ENCODE measurements at places on chromosomes 12 and 14.

- no peak for DNase-seq
These were observed 61.3 kb upstream of the RESF1 start for GRCh38 chr12:31897781-31898503.

GRCh38 chr12:5889381-5890047, 55.5 kb downstream of the ANO2 start:
- no peak for DNase-seq

- DNase-seq: no peak
These were observed 34.9 kb downstream of the GPHB5 start for GRCh38 chr14:63283884-63284248.

DNA sequence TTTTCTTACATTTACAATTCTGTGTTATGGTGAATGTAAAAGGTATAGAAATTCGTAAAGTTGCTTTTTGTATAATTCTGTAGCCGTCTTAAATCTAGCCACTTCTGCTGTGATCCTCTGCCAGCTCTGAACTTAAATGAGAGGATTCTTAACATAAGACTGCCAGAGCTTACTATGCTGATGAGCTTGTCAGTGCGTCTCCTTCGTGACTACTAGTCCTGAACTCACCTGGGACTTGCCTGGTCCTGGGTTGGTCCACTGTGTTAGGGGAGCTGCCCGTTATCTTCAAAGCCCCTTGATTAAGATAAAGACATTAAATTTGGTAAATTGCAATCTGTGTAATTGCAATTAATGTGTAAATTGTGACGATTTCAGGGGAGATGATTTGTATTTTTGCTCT, 44.7 kb downstream of the UNC79 start:
- no peak for DNase-seq

DNA sequence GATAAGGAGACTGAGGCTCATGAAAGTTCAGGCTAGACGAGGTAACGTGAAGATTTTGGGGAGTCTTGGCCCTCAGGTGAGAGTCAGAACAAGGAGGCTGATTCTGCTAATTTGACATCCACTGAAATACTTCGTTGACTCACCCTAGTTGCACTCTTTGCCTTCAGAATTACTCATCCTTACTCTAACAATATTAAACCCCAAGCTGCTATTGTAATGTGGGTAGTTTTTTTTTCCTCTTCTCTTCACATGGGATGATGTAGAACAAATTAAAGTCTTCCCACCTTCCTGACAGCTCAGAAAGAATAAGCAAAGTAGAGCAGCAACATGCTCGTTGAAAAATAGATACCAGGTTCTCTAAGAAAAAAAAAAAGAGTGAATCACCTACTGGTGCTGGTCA, 22.0 kb upstream of the SRRM4 start:
- no peak for DNase-seq

DNA sequence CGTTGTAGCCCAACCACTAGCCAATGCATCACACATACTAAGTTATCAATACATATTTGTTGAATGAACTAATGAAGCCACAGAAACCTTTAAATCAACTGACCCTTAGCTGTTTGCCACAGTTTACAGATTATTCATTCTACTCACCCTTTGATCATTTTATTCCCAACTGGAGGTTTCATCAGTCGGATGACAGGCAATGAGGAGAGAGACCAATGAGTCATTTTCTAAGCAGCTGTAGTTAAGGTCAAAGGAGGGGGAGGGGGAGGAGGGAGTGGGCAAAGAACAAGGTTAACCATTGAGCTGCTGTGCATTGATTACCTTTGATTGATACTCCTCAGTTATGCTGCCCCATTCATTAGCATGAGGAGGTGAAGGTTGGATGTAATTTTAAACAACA, 469.5 kb downstream of the VRK1 start:
- DNase-seq: no peak

GRCh38 chr12:19316425-19316824, 122.9 kb upstream of the AEBP2 start:
- DNase-seq: no peak

DNA sequence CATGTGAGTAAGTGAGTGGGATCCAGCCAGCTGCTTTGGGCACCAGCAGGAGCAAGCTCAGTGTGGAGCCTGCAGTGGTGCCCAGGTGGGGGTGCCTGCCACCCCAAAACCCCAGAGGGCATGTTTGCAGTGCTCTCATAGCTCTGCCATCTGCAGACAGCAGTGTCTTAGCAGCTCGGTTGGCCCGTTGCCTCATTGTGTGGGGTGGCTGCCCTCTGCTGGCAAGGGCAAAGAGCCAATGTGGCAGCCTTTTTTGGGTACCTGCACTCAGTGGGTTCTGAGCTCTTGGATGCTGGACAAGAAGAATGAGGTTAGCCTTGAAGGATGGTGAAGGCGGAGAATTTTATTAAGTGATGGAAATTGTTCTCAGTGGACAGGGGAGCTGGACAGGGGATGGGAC, 52.3 kb downstream of the NEUROD4 start:
- DNase-seq: peak; percentile 74

GRCh38 chr14:66496188-66496807, 10.1 kb downstream of the CCDC196 start:
- DNase-seq: no peak

GRCh38 chr12:128570191-128571065, 253.3 kb downstream of the SLC15A4 start:
- no peak for DNase-seq

DNA sequence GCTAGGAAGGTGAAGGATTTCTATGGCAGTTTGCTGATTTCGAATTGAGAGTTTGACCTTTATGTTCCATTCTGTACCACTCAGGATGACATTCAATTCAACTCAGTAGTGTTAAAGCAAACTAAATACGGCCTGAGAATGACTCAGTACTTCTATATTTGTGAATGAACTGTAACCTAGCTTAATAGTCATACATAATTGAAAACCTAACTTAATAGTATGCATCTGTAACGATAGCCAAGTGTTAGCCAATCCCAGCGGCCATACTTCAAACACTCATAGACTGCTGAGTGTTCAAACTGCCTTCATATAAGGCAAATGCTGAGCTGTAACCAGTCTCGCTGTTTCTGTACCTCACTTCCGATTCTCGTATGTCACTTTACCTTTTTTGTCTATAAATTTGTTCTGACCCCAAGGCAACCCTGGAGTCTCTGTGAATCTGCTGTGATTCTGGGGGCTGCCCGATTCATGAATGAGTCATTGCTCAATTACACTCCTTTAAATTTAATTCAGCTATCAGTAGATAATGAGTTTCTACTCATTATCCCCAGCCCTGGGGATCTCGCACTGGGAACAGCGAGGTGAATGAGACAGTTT, 98.5 kb upstream of the SLC24A4 start:
- DNase-seq: no peak

DNA sequence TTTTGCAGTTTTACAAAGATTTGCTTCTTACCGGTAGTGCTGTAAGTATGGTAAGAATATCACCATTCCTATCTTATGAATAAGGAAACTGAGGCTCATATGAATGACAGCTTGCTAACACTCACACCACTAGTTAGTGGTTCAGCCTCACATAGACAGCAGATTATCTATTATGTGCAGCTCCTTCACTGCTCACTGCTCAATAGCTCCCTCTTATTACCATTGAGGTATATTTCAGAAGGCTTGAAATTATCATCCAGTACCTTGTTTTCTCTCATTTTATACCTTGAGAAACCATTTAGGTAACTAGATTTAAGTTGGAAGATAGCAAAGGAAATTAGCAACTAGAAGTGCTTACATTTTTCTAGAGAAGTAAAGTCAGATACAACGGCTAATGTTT, 15.5 kb downstream of the RIC8B start:
- no peak for DNase-seq

DNA sequence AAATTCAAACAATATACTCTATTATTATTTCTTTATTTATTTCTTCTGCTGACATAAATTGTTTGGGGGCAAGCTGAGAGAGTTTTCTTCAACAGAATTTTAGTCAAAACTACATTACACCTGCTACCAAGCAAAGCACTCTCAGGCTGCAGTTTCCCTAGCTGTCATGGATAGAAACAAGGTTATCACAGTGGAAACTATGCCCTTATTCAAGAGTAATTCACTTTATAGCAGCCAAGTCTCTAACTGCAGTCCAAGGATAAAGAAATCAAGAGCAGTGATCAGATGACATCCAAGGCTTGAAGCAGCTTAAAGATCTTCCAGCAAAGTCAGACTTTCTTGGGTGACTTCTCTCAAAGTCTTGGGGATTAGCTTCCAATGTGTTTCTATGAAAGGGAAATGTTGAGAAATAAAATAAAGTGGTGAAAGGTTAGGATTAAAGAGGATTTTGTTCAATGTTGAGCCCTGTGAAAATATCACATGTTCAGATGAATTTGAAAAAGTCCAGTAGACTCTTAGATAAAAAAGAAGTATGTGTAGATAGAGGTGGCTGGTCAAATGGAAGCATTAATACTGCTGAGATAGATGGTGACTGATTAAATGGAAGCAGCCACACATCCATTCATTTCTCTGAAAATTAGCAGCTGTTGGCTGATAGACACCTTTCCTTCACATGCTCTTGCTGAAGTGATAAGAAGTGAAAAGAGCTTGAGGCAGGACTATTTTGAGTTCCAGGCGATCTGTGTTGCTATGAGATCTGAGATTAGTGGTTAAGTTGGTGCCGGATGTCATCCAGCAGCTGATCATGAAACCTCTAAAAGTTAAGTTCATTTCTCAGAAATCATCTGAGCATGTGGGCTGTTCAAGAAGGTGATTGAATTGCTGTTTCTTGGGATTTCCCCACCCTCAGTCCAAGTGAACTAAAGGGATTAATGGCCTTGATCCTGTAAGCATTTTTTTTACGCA, 257.8 kb upstream of the BTG1 start:
- DNase-seq: peak; percentile 84

- DNase-seq: peak; percentile 15
These were observed at the start of gene ALDH2 for GRCh38 chr12:111766608-111767361. Gene ALDH2, plus strand, starts transcription at chr12:111766933. Its CDS starts 50 bp downstream, at chr12:111766983.

- no peak for DNase-seq
These were observed 86.5 kb upstream of the CEP83 start for GRCh38 chr12:94545935-94546771.

- no peak for DNase-seq
These were observed 42.9 kb downstream of the WNK1 start for GRCh38 chr12:795305-795704.

- DNase-seq: no peak
These were observed 56.2 kb downstream of the ARL6IP4 start for GRCh38 chr12:123036466-123037285.

DNA sequence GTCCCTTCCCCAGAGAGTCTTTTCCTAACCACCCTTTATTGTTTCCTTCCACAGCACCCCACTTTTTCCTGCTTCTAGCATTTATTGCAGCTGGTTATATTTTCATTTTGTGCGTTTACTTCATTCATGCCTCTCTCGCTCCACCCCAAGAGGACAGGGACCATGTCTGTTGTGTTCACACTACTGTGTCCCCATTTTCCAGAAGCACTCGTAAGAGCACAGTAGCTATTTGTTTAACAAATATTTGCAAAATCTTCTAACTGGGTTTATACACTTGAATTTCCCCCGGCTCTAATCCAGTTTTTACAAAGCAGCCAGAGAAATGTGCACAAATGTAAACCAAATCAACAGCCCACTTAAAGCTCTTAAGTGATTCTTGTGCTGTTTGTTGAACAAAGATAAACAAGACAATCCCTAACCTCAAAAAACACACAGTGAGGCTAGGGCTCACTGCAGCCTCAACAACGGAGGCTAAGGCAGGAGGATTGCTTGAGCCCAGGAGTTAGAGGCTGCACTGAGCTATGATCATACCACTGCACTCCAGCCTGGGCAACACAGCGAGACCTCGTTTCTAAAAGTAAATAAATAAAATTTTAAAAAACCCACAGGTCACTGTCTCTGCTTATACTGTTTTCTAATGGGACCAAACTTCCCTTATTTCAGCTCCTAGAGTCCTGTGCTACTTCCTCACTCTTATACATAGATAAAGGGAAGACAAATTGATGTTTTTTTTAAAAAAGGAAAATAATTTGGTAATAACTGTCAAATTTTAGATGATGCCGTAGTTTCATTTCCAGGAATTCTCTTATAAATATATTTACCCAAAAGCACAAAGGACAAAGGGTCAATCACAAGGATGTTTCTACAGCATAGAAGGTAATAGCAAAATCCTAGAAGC, 6.6 kb upstream of the ABCD4 start:
- no peak for DNase-seq

GRCh38 chr12:112851024-112851777, 55.6 kb upstream of the OAS1 start:
- no peak for DNase-seq

DNA sequence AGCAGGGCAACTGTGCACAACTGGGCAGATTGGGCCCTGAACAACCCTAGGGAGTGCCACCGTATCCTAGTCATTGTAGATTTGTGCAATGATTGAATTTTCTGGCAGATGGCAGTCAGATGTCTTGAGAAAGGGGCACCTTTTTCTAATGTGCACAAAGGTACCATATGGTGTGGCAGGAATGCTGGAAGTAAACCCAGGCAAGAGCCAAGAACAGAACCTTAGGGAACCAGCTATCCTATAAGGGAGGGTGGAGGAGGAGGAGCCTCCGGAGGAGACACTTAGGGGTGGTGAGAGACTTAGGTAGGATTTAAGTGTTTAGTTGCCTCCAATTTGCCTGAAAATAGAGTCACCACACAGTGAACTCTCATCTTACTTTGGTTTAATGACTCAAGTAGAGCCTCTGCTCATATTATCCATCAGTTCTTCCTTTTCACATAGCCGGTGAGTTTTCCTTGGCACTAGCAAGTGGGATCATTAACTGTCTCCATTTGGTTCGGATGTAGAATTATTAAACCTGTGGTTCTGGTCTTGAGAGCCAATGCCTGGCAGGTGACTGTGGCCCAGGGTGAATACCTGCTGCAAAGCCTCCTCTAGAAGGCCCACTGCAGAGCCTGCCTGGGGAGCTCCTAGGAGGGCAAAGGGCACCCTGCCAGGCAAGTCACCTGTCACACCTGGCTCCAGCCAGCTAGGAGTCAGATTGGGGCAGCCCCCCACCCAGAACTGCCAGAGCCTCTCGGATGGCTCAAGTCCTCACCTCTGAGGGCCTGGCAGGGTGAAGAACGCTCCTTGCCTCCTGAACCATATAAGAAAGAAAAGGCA, 184.4 kb upstream of the HIF1A start:
- DNase-seq: no peak

DNA sequence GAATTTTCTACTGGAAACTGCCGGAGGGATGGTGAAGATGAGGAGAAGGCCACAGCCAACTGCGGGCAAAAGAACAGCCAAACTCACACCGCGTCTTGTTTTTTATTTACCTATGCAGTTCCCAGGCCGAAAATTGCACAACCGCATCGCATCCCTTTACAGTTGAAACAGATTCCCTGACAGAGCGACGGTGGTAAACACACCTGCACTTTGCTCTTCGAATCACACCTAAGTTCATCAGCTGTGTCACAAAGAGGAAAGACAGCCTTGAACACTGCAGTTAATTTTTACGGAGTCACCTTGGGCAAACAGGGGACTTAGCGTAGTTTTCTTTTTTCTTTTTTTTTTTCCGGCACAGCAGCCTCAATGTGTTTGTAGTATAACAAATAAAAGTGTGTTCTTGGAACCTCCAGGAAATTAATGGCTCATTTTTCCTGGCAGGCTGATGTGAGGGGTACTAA, 272.0 kb upstream of the DIO3 start:
- DNase-seq: no peak

GRCh38 chr12:64656429-64656828, 46.1 kb downstream of the RASSF3 start:
- no peak for DNase-seq

- no peak for DNase-seq
These were observed 474.1 kb upstream of the PRICKLE1 start for GRCh38 chr12:43063650-43064049.

Data from stimulated activated naive CD4-positive, alpha-beta T cell (primary cell).